ENCODE measurements at places on chromosomes 16 and 17.
A peak's percentile ranks its signal among the peaks of the same experiment; 100 is the strongest.

GRCh38 chr17:43365356-43365755 lies 33.4 kb upstream of the ARL4D start:
- DNase-seq = no peak

GRCh38 chr17:67829331-67829730 lies 4.0 kb downstream of the BPTF start:
- DNase-seq = peak; percentile 12

- DNase-seq = no peak
Measured at GRCh38 chr17:49630113-49630900, 47.6 kb downstream of the SPOP start.

DNA sequence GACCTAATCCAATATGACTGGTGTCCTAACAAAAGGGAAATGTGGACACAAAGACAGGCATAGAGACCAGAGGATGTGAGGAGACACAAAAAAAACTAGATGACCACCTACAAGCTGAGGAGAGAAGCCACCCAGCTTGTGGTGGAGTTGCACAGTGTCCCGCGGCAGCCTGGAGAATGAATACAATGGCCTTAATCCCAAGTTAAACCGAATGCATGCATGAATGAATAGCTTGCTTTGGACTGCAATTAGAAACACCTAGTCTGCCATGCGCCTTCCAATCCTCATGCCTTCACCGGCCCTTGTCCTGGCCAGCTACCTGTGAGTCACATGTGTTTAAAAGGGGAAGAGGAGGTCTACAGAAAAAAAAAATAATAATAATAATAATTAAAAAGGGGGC lies 72.0 kb downstream of the CNGB1 start:
- DNase-seq = no peak

- DNase-seq = no peak
Measured at GRCh38 chr17:58060596-58061191, 22.5 kb upstream of the DYNLL2 start.

GRCh38 chr17:37694734-37695133 lies 50.1 kb downstream of the HNF1B start:
- no peak for DNase-seq

DNA sequence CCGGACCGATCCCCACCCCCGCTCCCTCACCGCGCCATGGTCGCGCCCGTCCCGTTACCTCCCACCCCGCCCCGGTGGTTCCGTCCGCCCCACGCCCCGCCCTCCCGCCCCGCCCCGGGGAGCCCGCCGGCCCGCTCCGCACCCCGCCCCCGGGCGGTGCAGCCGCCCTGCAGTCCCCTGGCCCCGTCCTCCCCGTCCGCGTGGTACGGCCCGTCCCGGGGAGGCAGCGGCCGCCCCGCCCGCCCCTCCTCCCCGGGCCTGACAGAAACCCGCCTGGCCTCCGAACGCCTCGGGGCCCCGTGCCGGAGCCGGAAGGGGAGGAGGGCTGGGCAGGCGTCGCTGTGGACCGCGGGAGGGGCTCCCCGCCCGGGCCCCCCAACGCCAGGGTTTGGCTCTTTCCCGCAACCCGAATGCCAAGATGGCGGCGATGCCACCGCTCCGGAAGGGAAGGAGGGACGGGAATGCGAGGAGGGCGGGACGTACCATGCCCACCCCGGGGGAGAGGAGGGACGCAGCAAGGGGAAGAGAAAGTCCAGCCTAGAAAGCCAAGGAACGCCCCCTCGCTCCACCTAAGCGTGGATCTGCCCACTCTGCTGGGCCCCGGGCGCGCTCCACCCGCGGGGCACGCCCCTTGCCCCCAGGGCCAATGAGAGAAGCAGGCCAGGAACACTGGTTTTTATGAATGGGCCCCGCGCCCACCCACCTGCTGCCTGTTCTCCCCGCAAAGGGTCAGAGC lies at the start of gene PIP4K2B:
TSS of gene PIP4K2B (minus strand) at position 56 of the 736 bp plus-strand sequence. CDS start 132 bp downstream, outside the sequence.
- peak; percentile 89 for DNase-seq

DNA sequence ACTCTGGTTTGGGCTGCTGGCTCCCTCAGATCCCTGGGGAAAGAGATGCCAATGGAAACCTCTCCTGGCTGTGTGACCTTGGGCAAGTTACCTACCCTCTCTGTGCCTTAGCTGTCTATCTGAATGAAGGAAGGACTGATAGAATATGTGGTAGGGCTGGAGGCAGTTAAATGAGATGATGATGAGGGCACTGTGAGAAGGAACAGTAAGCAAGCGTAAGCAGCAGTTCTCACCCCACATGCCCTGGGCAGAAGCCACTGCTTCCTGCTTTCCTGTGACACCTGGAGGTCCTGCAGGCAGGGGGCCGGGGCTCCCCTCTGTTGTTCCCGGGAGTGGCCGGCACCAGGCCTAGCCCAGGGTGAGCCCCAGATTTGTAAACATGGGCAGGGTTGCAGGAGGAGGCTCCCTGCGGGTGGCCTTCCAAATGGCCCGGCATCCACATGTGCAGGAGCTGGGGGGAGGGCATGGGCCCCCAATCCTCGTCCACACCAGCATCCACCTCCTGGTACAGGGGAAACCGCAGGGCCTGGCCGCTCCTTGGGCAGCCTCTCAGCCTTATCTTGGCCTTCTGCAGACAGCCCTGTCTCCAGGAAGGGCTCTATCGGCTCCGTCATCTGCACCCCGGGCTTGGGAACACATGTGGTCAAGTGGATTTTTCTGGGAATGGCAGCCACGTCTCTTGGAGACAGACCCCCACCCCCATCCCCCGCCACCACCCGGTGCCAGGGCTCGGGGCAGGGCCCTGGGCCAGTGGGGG lies 235.6 kb upstream of the GSE1 start:
- DNase-seq = no peak

DNA sequence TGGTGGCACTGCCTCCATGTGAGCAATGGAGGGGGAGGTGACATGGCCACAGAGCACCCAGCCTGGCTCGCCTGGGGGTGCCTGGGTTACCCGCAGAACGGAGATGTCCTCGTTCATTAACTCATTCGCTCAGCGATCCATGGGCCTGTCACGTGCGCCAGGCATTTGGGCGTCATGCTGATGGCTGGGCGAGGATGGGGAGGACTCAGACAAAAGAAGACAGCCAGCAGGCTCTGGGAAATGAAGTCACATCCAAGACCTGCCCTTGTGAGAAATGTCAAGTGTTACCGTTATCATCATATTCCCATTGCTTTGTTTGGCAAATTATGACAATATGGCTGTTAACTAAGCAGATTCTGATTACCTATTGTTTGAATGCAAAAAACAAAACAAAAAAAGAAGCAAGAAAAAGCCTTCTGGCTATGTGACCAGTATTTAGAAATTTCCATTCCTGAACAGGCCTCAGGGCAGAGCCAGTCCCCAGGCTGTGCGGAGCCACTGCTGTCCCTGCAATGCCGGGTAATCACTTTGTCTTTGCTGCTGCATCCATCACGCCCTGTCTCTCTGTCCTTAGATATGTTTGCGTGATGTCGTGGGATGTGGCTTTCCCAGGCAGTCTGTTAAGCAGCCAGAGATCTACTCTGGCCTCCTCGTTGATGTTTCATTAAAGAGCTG lies 57.9 kb downstream of the CMIP start:
- no peak for DNase-seq

- no peak for DNase-seq
Measured at GRCh38 chr17:1552932-1553331, 9.7 kb downstream of the PITPNA start.

- no peak for DNase-seq
Measured at GRCh38 chr17:82232876-82233785, 4.3 kb downstream of the SLC16A3 start.

GRCh38 chr17:46814446-46814845 lies 4.0 kb downstream of the WNT3 start:
- DNase-seq = no peak

DNA sequence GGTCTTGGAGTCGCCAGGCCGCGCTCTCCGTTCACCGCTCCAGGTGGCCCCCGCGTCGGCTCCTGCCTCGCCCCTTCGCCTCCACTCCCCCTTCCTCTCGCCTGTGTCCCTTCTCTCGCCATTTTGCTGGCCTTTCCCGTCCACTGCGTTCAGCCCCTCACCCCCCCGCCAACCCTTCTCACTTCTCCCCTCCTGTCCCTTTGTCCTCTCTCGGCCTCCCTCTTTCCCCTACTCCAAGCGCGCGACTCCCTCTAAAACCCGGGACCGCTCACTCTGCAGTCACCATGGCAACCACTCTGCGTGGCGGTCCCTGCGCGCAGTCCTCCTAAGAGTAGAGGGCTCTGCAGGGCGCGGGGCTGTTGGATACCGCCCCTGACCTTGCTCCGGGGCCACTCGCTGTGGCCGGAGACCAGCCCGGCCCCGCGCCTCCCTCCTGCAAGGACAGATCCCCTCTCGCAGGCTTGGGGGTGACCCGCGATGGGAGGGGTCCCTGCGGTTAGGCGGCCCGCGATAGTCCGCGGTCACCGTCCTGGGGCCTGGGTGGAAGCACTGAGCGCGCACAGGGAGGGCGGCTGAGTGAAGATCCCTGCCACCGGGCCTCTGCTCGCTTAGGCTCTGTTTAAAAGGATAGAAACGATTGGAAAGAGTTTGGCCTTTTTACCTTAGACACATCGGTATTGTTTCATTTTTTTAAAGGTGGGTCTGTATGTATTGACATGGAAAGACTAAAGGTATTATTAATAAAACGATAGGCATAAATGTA lies 454 bp downstream of the CCDC40 start:
- peak; percentile 14 for DNase-seq

DNA sequence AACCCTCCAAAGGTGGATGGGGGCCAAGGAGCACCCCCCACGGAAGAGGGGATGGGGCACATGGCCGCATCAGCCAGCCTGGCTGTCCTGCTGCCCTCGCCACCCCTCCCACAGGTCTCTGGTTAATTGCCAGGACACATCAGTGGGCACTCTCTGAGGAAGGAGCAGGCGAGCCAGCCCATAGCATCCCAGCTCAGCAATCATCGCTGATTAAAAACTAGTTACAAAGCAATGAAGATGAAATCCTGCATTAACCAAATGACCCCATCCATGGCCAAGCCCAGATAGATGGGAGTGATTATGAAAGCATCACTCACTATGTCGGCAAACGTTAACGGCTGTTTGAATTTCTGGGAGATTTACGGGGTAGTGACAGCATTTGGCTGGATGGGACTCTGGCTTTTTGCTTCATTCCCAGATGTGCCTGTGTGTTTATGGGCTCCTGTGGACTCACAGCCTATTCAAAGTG lies 45.3 kb downstream of the CCDC182 start:
- DNase-seq = no peak

GRCh38 chr17:79017546-79018369 lies 6.2 kb upstream of the C1QTNF1 start:
- DNase-seq = no peak
